Activated B cell treated with CpG ODN at 0.5 μM for 24 hours (primary cell): ENCODE measurements at places on chromosomes 2 and 18. TPM values are rescaled to one million over a fixed set of nuclear protein-coding genes. Genes with fewer than 3 reads are reported as not detected.

- no peak for DNase-seq
- H3K4me3 ChIP-seq = no peak overlapping the region
- H3K36me3 ChIP-seq = no peaks in the 10 kb centered on the region
- H3K27ac ChIP-seq = no peak overlapping the region
- no peaks in the 10 kb centered on the region for H3K27me3 ChIP-seq
- no peaks in the 10 kb centered on the region for H3K4me1 ChIP-seq
These were observed 75.7 kb upstream of the OTOS start for GRCh38 chr2:240216167-240216566.

- H3K4me3 ChIP-seq = no peak overlapping the region
- no peaks in the 10 kb centered on the region for H3K27me3 ChIP-seq
- peaks cover 56% of the 10 kb centered on the region for H3K36me3 ChIP-seq
- no peaks in the 10 kb centered on the region for H3K4me1 ChIP-seq
- H3K27ac ChIP-seq = no peak overlapping the region
- DNase-seq = no peak
These were observed 33.9 kb downstream of the NBAS start for GRCh38 chr2:15527074-15527739.

DNA sequence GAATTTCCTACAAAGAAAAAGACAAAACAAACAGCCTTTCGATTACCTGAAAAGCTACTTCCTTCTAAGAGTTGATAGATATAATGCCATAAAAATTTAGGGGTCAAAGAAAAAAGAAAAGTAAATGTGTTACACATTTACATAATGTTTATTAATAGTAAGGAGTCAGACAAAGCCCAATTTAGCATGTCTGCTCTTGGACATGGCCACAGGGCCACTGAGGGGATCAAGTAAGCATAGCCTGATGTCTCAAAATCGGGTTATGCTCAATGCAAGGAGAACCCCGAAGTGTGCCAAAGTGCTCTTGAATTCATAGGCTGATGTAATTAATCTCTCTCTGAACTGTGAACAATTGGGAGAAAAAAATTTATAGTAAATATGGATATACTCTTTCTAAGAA is 61.6 kb downstream of the RTN4 start:
- no peak overlapping the region for H3K27ac ChIP-seq
- no peak overlapping the region for H3K4me3 ChIP-seq
- no peak for DNase-seq
- H3K27me3 ChIP-seq = no peaks in the 10 kb centered on the region
- H3K4me1 ChIP-seq = peaks cover 16% of the 10 kb centered on the region

- no peak overlapping the region for H3K27ac ChIP-seq
- H3K4me1 ChIP-seq = no peaks in the 10 kb centered on the region
- no peaks in the 10 kb centered on the region for H3K27me3 ChIP-seq
- H3K36me3 ChIP-seq = no peaks in the 10 kb centered on the region
- no peak overlapping the region for H3K4me3 ChIP-seq
These were observed 828.0 kb downstream of the SLC4A3 start for GRCh38 chr2:220455351-220455990.

- H3K4me1 ChIP-seq = peaks cover 20% of the 10 kb centered on the region
- peaks cover 46% of the 10 kb centered on the region for H3K27me3 ChIP-seq
- no peak for DNase-seq
- H3K27ac ChIP-seq = no peak overlapping the region
- no peaks in the 10 kb centered on the region for H3K36me3 ChIP-seq
These were observed 2.1 kb downstream of the DPYSL5 start for GRCh38 chr2:26850000-26850431.

DNA sequence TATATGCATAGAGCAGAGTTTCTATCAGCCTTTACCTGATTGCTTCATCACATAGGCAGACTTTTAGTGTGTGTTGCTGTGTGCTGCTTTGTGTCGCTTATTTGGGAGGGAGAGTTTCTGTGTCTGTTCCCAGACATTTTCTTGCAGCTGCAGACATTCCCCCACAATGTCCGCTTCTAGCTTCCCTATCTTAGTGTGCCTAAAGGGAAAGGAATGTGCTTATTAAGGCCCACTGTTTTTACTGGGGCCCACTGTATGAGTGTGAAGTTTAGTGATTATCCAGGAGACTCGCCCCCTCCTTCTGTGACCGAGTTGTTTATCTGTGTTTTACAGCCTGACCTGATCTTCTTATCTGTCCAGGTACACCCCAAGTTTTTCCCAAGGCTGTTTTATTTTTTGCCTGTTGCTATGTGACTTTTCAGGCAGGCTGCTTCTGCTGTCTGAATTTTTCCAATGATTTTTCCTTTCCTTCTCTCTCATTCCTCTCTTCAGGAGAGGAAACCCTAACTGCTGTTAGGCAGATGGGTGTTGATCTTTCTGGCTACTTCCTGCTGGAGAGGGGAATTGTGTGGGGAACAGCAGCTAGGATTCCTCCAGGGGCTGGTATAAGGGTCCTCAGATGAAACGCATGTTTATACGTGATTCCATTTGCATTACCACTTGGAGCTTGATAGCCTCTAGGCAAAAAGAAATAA is 47.6 kb downstream of the STK17B start:
- peaks cover 6% of the 10 kb centered on the region for H3K36me3 ChIP-seq
- H3K4me3 ChIP-seq = no peak overlapping the region
- H3K27me3 ChIP-seq = no peaks in the 10 kb centered on the region
- H3K27ac ChIP-seq = no peak overlapping the region
- no peak for DNase-seq
- no peaks in the 10 kb centered on the region for H3K4me1 ChIP-seq

DNA sequence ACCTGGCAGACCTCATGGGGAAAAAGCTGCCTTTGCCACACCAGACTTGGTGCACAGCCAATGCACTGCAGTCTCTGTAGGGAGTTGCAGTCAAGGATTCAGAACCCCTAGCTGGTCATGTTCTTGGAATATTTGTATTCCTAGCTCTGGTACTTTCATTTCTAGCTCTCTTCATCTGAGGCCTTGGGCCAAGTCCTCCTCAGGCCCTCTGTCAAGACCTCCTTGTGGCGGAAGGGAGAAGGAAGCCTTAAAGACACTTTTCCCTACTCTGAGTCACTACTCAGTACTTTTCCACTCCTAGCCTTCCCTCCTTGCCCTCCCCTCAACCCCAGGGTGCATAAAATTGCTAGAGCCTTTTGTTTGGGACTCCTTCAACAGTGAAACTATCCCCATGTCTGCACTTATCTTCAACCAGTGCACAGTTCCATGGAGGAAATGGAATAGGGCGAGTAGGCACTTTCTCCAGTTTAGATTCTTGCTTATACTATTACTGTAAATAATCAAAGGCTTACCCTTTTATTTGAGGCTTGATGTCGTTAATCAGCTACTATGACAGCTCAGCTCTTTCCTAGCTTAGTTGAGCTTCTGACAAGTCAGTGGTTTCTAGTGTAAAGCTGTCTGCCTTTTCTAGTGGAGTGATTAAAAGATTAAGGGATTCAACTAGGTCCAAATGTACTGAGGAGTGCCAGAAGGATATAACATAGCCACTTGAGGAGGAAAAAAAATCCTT is 15.8 kb downstream of the M1AP start:
- no peaks in the 10 kb centered on the region for H3K4me1 ChIP-seq
- peaks cover 5% of the 10 kb centered on the region for H3K27me3 ChIP-seq
- no peak overlapping the region for H3K27ac ChIP-seq
- H3K4me3 ChIP-seq = no peak overlapping the region

DNA sequence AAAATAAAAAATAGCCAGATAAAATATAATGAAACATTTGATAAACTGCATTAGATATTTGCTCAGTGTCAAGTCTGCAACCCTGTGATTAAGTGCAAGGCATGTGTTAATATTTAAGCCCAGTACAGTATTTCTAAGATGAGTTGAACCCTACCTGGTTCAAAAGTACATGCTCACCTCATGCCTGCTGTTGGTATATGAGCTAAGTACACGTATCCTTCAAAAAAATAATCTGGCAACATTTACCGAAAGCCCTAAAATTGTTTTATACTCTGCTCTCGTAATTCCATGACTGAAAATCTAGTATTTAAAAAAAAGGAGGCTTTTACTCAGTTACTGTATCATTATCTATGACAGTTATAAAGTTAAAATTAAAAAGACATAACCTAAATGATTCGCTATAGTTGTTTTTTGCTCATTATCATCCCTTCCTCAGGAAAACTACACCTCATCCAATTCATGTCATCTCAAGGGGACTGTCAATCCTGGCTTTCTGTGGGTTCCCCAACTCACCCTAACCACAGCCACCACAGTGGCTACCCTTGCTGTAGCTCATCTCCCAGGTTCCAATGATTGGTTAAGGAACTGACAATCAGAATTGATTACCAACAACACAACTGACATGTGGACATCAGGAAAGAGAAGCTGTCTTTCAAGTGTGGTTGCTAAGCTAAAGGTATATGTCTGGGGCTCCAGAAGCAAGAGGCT is 10.6 kb downstream of the TLK1 start:
- no peaks in the 10 kb centered on the region for H3K27me3 ChIP-seq
- no peak overlapping the region for H3K27ac ChIP-seq
- H3K4me3 ChIP-seq = no peak overlapping the region
- no peaks in the 10 kb centered on the region for H3K36me3 ChIP-seq
- peaks cover 75% of the 10 kb centered on the region for H3K4me1 ChIP-seq
- DNase-seq = no peak

DNA sequence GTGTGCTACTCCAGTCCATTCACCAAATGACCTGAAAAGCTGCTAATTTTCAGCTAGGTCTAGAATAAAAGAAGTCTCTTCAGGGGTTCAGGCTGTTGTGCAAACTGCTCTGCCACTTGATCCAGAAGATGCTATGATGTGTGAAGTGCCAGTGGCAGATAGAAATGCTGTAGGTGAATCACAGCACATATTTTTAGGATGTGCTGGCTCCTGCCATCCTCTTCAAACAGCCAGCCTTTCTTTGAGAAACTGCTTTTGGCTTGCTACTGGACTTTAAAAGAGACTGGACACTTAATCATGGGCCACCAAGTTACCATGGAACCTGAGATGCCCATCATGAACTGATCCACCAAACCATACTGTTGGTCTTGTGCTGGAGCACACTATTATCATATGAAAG is 322.1 kb downstream of the EN1 start:
- DNase-seq = no peak
- H3K27ac ChIP-seq = no peak overlapping the region
- no peaks in the 10 kb centered on the region for H3K4me1 ChIP-seq
- no peaks in the 10 kb centered on the region for H3K36me3 ChIP-seq

DNA sequence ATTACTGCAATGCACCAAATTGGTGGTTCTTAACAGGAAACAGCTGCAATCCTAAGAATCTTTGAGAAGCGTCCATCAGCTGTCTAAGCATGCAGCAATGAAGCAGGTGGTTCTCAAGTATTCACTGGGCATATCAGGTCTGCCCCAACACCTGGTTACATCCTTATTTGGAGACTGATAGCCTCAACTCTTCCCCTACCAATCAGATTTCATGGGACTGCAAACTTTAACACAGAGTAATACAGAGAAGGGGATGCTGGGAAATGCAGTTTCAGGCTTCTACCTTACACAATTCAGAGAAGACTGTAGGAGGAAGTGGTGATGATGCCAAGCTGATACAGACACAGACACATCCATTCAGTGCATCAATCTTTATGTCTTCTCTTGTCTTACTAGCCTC is 240.5 kb downstream of the BCL2 start:
- H3K27ac ChIP-seq = no peak overlapping the region
- peaks cover 25% of the 10 kb centered on the region for H3K4me1 ChIP-seq
- DNase-seq = no peak
- no peaks in the 10 kb centered on the region for H3K36me3 ChIP-seq

- H3K27me3 ChIP-seq = no peaks in the 10 kb centered on the region
- no peak overlapping the region for H3K4me3 ChIP-seq
- no peaks in the 10 kb centered on the region for H3K4me1 ChIP-seq
- no peak overlapping the region for H3K27ac ChIP-seq
- no peak for DNase-seq
These were observed 45.9 kb downstream of the PTRHD1 start for GRCh38 chr2:24747299-24747698.

DNA sequence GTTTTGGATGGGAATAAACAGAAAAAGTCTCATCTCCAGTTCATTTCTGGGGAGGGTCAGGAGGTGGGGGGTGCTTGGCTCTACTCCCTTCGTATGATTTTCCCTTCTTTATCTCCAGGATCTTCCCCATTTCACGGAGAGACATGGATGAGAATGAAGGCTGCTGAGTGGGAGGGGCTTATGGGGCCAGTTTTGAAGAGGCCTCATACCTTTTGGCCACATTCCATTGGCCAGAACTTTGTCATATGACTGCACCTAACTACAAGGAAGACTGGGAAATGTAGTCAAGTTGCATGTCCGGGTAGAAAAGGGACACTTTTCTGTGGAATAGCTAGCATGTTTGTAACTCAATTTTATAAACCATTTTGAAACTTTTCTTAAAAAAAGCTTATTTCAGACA is 117.6 kb downstream of the NEDD4L start:
- H3K27ac ChIP-seq = no peak overlapping the region
- H3K27me3 ChIP-seq = no peaks in the 10 kb centered on the region
- no peak overlapping the region for H3K4me3 ChIP-seq

- H3K27me3 ChIP-seq = no peaks in the 10 kb centered on the region
- H3K27ac ChIP-seq = no peak overlapping the region
- H3K36me3 ChIP-seq = no peaks in the 10 kb centered on the region
- H3K4me3 ChIP-seq = no peak overlapping the region
- DNase-seq = no peak
These were observed 42.4 kb downstream of the XDH start for GRCh38 chr2:31372097-31372496.

NCKAP1 gene
- total RNA-seq = 0.22 TPM in 1 of 2 replicates, not detected in the other
